ENCODE measurements at places on chromosomes 12 and 14. TPM values are rescaled to one million over a fixed set of nuclear protein-coding genes. Genes with fewer than 3 reads are reported as not detected.

GRCh38 chr12:93938931-93939330, 209.4 kb upstream of the PLXNC1 start:
- no peak for DNase-seq

- DNase-seq: no peak
Measured at GRCh38 chr14:55843718-55844403, 263.9 kb downstream of the KTN1 start.

GRCh38 chr12:60529261-60529660, 933.4 kb downstream of the SLC16A7 start:
- no peak for DNase-seq

GRCh38 chr12:30850684-30851083, 75.9 kb upstream of the TSPAN11 start:
- no peak for DNase-seq

The CLEC4C gene
- total RNA-seq: not detected
